Neural crest cell (in vitro differentiated cells): ENCODE measurements at places on chromosomes 16 and 17.

DNA sequence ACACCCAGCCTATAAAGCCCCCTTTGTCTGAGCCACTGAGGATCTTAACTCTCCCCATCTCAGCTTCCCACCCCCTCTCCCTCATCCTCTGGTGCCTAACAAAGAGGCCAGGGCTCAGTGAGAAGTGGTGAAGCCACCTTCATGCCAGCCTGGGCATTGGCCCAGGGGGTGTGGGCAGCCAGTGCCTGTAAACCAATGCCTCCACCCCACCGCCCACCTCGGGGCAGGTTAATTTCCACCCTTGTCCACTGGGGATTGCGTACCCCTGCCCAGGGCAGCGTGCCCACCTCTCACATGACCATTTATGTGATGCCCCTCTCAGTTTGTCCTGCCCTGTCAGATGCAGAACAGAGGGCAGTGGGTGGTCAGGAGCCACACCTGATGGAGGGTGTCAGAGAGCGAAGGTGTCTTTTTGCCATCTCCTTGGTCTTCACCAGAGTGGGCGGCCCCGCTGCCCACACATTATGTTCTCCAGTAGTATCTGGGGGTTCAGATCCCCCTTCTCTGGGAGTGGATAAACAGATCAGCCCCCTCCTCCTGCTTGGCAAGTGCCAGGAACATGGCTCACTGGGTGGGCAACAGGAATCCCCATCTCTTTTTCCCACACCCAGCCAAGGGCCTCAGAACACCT is 10.1 kb upstream of the ARHGAP23 start:
- no peak for DNase-seq

DNA sequence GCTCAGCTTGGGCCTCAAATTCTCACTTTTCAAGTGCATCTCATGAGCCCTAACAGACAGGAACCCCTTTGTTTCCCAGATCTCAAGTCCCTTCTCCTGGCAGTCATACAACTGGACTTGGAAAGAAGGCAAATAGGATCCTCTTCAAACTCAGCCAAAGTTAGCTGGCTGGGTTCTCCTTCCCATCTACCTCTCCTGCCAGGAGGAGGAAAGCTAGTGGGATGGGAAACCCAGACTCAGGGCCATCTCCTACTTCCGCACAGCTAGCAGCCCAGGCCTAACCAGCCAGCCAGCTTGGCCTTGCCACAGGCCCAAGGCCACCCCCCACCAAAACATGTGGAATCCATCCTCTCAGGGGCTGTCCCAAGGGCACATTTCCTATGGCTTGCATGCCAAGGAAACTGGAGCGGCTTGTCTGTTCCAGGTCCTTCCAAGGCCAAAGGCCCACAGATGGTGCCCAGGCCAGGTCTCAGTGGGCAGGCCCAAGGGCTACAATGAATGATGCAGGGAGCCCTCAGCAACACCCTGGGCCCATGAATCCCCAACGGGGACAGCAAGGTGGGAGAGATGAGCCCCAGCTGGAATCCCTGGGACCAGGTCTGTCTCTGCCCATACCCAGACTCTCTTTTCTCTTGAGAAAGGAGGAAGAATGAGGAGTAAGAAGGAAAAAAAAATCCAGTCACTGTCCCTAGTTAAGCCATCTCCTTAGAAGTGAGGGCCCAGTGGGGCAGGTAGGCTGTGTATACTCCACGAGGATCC is 1.7 kb downstream of the SMARCD2 start:
- no peak for DNase-seq

DNA sequence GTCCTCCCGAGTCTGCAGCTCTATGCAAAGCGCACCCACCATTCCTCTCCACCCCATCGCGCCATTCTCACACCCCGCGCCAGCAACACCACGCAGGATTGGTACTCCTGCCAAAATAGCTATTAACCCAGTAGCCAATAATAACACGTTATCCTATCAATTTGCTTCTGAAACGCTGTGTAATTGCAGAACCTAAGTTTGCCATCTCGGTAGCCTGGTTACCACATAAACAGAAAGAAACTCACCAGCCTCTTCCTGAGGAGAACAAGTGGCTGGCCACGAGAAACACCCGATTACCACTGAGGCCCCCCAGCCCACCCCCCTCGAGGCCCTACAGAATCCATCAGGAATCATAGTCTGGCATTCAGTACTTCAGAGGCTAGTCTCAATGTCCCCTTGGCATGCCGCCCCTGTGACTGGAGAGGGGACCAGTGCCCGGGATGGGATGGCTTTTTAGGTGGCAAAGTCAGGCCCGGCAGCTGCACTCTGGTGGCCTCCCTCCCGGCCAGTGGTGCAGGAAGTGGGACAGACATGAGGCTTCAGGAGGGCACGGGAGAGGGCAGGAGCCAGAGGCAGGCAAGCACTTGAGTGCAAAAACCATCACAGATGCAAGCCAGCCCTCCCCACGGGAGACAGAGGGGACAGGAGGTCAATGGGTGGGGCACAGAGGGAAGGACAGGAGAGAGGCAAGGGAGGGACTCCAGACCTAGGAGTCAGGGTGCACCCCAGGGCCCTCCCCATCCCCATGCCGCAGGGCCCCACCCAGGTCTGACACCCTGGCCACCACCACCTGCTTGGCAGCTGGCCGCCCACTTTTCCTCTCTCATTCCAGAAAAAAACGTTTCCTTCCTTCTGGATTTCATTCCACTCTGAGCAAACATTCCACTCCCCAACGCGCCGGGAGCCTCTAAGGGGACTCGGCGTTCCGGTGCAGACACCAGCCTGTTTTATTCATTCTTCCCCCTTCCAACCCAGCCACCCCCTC is 192.5 kb downstream of the ZNF423 start:
- no peak for DNase-seq

DNA sequence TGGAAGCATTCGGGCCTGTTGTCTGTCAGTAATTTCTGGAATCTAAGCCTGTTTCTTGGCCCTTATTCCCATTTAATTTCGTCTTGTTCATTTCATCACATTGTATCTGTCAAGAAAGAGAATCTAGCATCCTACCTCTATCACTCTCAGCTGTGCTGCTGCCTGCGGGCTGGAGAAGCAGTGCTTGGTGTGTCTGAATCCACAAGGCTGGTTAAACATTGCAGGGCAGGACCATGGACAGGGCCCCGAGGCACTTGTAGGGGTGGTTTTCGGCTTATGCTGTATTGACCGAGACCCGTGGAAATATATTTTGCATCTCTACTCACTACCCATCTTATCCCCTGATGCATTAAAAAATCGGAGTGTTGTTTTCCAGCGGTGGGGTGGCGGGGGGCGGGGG is 3.1 kb downstream of the RAB11FIP4 start:
- DNase-seq: peak; percentile 76

GRCh38 chr16:3695610-3696369 is 21.5 kb downstream of the TRAP1 start:
- no peak for DNase-seq

DNA sequence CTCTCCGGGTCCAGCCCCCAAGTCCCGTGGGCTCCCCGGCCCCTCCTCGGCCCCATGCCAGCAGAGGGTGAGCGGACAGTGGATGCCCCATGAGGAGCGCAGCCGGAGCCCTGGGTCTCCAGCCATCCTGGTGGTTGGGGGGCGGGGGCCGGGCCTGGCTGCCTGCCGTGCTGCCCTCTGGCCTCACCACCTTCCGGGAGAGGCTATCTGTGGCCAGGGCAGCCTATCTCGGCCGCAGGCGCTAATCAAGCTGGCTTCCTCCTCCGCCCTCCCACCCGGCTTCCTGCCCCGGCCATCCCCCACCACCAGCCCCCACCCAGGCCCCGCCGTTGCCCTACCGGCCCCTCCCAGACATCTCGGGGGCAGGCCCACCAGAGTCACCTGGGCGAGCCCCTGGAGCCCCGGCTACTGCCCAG is 46.8 kb downstream of the ZFPM1 start:
- DNase-seq: no peak

DNA sequence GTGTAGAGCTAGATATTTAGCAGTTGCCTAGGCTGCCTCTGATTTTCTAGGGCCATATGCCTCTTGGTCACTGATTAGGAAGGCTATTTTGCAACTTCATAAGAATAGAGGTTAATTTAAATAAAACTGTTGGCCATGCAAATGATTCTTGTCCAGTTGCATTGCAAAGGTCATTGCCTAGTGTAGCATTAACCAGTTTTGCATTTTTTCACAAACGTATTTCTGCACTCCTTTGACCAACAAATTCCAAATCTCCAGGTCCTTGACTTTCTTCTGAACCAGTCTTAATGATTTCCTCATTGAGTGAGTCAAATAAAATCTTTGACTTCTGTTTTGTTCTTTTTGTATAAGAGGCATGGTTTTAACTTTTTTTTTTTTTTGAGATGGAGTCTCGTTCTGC is 33.5 kb downstream of the ERCC4 start:
- DNase-seq: no peak

DNA sequence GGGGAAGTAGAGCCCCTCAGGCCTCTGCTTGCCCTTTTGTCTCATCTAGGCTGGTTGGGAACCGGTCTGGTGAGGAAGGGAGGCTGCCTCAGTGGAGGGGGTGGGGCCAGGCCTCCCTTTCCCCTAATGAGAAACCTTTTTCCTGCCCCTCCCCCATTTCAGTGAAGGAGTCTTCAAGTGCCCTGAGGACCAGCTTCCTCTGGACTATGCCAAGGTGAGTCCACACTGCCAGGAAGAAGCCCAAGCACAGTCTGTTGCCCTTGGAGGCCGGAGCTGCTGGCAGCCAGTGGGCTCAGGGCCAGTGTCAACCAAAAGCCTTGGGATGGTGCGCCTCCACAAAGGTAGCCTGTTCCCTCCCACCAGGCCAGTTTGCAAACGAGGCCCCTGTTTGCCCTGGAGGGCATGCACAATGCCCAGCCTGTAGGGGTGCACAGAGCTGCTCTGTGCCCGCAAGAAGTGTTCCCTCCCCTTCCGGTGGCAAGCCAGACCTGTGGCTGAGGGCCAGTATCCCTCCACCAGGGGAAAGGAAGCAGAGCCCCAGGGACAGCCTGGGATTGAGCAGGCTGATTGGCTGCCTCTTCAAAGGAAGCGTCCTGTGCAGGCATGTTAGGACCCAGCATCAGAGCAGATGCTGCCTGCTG is 3.4 kb downstream of the TRAF4 start:
- DNase-seq: no peak

DNA sequence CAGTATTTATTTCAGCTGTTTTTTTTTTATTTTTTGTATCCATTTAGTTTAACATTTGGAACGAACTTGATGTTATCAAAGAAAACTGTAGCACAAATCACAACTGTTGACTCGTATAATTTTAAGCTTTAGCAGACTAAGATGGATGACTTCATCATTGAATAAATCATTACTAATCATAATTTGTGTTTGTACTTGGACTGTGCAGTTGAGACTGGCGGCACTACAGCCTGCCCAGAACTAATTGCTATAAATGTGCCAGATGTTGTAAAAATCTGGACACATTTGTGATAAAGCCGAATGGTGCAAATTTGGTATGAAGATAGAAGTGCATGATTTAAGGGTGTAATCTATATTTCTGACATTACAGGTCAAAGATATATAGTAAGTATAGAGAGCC is 897.7 kb upstream of the CDH8 start:
- no peak for DNase-seq

DNA sequence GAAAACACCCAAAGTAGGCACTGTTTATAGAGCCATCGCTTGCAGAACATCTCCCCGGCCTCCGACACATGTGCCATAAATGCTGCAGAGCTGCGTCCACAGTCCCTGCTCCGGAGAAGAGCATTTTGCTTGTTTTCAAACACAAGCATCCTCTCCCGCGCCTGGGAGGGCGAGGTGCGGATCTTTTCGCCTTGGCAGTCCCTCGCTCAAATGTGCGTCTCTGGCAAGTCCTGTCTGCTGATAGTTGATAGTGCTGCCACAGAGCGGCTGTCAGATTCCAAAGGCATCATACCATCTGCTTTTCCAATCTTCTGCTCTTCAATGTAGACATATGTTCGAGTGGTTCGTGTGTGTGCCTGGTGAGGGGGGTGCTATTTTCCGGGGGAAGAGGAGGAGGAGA is 603.7 kb downstream of the MAF start:
- no peak for DNase-seq

GRCh38 chr16:89426736-89427530 is 63.4 kb downstream of the ANKRD11 start:
- DNase-seq: no peak

GRCh38 chr16:8874388-8874787 is 5.6 kb upstream of the CARHSP1 start:
- DNase-seq: no peak

GRCh38 chr17:2336852-2337543 is at the start of gene SGSM2:
SGSM2 (plus strand) TSS chr17:2337501; CDS start chr17:2337689, 188 bp downstream.
- DNase-seq: peak; percentile 67

DNA sequence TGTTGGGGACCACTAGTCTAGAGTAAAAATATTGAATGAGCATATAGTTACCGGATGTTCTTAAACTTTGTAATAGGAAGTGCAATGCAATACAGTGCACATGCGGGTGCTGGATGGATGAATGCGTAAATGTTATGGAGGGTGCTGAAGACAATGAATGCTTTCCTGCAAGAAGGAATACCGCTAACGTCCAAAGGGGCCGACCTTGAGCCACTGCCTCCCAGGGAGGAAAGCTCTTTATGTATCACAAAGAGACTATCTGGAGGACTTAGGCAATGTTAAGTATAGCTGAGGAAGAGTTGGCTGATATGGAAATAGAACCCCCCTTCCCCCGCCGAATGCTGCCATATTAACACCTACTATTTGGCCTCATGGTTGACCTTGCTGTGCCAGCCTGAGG is 27.5 kb upstream of the SHCBP1 start:
- DNase-seq: no peak

DNA sequence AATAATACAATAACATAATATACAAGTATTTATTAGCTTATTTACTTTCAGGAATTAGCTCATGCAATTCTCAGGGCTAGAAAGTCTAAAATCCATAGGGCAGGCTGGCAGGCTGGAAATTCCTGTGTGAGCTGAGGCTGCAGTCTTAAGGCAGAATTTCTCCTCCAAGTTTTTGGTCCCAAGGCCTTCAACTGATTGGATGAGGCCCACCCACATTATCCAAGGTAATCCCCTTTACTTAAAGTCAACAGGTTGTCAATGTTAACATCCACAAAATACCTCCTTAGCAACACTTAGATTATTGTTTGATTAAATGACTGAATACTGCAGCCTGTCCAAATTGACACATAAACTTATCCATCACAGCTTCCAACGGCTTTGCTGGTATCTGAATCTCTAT is 32.9 kb upstream of the SOX9 start:
- no peak for DNase-seq

- no peak for DNase-seq
Observed at GRCh38 chr16:85231959-85232358, 119.7 kb upstream of the CIBAR2 start.

GRCh38 chr17:20256144-20256543 is 211.2 kb downstream of the LGALS9B start:
- DNase-seq: no peak

DNA sequence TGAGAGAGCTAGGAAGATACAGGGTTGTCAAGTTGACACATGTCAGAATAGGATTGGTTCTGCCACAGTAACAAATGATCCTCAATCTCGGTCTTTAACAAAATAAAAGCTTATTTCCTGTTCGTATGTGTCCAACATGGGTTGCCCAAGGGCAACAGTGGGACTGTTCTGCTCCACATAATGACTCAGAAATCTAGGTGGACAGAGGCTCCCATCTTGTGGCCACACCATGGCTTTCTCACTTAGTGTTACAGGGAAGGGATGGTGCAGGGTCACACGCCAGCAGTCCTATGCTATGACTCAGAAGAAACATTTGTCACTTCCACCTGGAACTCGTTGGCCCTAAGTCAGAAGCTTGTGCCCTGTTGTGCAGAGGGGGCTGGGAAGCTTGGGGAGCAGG is 364.9 kb downstream of the SNX29 start:
- no peak for DNase-seq

GRCh38 chr16:88810166-88810911 is 1.4 kb downstream of the APRT start:
- DNase-seq: no peak
